NCI-H345 (cell line): ENCODE measurements at places on chromosomes 1 and 21.

- no peak for DNase-seq
Measured at GRCh38 chr1:91651661-91652071, 151.0 kb downstream of the CDC7 start.

- no peak for DNase-seq
Measured at GRCh38 chr1:162240577-162240976, 136.1 kb downstream of the SPATA46 start.

- no peak for DNase-seq
Measured at GRCh38 chr21:34670220-34670961, 1.6 kb downstream of the CLIC6 start.

- DNase-seq = no peak
Measured at GRCh38 chr1:168477792-168478191, 66.0 kb downstream of the XCL2 start.

- no peak for DNase-seq
Measured at GRCh38 chr1:236156512-236157208, 14.3 kb downstream of the GPR137B start.

GRCh38 chr1:78902641-78903040, 103.9 kb downstream of the ADGRL4 start:
- no peak for DNase-seq

DNA sequence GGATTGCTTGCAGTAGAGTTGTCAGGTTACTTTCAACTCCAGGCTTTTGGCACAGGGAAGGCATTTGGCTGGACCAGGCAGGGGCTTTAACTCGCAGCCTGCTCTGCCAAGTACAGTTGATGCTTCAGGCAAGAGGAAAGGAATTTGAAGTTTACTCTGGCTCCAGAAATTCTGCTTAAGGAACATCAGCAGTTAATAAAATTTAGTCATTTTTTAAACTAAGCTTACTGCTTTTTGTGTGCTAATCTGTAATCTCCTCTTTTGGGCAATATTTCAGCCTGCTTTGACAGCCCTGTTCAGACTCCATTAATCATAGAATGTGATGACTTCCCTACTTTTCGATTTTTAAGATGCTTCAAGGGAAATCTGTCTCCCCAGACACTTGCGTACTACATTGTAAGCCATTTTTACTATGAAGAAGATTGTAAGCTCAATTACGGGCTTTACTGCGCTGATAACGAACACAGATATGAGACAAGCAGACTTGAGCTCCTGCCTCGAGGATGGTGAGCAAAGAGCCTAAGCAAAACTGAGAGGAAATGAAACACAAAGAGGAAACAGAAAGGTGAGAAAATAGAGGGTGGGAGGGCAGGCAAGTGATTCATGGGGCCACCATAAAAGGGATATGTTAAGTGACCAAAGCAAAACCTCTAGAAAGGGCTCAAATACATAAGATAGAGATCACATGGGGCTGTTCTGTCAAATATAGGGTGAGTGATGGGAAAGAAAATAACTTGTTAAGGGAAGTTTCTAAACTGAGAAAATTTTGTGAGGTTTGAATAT, 76.6 kb upstream of the VAV3 start:
- no peak for DNase-seq

DNA sequence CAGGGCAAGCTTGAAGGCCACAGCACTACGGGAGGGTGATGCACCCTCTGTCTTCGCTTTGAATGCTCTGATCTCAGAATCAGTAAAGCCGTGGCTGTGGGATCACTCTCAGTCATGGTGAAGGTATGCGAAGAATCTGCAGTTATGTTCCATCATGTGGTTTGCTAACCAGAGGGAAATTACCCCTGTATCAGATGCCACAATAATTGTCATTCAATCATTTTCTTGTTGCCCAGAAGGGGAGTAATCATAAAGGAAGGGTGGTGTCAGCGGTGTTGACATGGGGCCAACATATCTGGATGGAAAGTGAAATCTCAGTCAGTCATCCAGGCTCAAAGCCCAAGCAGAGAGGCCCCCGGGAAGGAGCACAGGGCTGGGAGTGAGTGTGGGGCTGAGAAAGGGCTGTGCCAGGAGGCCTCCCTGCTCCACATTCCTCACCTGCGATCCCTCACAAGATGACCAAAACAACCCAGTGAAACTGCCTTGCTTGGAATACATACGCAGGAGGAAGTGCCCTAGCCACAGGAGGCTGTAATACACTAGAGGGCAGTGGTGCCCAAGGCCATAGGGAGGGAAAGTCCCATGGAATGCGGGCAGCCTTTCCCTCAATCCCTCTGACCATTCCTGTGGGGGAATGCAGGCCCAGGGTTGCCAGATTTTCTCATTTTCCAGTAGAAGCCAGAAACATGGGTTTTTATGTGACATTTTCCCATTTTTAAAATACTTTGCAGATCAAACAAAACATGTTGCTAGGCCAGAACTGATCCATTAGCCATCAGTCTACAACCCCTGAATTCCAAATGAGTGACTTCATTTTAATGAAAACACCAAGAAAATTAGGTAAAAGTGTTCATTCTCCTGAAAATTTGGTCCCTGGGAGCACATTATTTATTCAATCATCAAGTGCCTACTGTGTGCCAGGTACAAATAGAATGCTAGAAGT, 95.7 kb upstream of the VANGL1 start:
- DNase-seq = peak; percentile 3

GRCh38 chr1:174276087-174276486, 116.8 kb downstream of the RABGAP1L start:
- no peak for DNase-seq

- DNase-seq = no peak
Measured at GRCh38 chr1:52268372-52268771, 97.6 kb downstream of the CC2D1B start.

DNA sequence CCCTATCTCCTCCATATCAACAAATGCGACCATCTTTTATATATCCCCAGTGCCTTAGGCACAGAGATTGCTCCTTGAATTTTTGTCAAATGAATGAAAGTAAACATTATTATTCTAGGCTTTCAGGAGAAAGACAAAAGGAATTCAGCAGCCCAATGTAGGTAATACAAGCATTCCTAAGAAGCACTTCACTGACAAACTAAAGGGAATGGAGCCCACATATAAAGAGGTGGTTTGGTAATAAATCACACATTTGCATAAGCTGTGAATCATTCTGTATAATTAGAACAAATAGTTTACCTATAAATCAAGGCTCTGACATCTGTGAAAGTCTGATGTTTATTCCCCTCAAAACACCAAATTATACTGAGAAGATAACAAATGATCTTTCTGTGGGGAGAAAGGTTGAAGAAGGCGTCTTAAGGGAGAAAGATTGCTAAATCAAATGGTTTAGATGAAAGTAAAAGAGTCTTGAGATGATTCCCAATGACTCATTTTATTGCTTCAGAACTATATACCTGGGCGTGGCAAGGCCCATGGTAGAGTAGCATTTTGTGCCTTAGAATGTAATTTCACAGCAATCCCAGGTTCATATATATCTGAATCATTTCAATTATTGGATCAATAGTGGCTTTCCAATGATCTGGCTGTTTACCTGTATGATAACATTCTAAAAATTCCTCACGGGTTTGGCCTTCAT, 558.1 kb downstream of the AGBL4 start:
- DNase-seq = no peak

DNA sequence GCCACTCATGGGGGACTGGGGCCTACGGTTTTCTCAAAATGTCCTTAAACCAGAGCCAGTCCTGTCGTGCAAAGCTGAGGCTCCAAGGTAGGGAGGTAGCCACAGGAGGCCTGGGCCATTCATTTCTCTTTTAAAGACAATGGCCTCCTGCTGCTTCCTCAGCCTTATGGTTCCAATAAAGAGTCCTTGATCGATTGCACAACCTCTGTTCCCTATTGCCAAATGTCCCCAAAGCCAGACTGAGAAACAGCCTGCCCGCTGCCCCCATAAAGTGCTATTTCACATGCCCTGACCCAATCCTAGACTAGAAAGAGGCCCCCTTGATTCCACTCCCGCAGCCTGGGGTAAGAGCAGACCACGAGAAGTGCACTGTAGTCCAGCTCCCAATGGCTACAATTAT, 166.7 kb downstream of the CLIC6 start:
- no peak for DNase-seq

GRCh38 chr1:167425482-167425881, 92.8 kb downstream of the CD247 start:
- no peak for DNase-seq

DNA sequence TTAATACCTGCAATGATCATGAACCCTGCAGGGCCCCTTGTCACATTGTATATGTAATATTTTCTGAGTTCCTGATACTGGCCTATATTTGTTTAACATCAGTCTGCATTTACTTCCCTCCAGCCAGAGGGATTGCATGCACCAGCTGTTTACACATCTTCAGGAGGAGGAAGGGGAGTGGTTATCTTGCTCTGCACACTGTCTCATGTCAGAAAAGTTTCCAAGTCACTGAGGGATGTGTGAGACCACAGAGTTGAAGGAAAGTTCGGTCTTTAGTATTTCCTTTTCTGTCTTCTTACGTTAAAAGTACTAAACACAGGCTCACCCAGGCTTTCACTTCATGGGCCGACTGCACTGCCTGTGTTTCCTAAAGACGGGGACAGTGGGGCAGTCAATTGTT, 574.1 kb downstream of the LMO4 start:
- no peak for DNase-seq

DNA sequence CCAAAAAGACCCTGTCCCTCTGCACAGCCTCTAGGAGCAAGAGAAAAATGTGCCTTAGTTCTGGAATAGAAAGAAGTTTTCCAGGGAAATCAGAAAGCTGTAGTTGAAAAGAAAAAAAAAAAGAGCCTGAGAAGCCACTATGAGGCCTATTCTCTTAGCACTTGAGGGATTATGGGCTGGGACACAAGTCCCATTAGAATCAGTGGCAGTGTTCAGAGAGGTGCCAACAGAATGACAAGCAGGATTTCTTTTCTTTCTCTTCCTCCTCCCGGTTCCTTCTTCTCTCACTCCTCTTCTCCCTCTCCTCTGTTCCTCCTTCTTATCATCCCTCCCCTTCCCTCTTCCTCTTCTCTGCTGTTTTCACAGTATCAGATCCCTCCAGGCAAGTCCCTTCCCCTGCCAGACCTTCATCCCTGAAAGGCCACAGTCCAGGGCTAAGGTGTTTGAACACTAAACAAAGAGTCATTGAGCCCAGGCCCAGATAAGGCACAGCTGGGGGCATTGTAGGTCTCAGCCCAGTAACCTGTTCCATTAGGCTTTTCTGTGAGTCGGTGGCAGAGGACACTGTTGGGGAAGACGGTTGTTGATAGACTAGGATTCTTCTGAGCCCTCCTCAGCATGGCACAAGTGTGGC, 64.7 kb upstream of the LPGAT1 start:
- no peak for DNase-seq

GRCh38 chr1:4771267-4771666, 116.9 kb downstream of the AJAP1 start:
- DNase-seq = no peak

- DNase-seq = peak; percentile 50
Measured at GRCh38 chr1:58157256-58157655, 389.3 kb downstream of the OMA1 start.

DNA sequence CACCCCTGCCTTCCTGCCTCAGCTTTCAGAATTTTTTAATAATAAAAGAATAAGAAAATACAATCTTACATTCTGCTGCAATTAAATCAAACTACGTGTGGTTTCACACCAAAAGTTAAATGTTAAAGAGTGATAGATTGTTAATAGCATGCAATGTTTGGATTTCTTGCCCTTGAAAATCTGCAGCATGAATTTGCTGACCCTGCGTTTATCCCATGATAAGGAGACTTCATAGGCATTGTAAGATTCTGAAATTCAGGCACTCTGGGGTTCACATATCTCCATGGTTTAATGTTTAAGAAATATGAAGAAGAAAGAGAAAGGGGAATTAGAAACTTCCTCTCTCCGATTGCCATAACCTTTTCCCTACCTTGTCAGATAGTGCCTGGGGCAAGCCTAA, 1616.2 kb upstream of the B3GALT2 start:
- no peak for DNase-seq

DNA sequence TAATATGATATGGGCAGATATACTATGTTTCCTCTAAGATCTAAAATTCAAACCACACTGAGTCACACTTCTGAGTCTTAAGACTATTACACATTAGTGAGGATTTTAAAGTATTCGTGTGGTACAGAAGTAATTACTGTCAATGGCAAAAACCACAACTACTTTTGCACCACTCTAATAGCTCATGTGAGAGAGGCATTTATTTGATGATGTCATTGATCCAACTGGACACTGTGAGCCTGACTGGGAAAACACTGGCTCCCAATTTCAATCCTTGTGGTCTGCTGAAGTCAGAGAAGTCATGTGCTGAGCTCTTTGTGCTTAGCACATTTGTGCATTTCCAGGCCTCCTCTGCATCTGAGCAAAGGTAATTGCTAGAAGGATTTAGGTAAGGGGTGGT, 377.8 kb downstream of the USH2A start:
- no peak for DNase-seq

DNA sequence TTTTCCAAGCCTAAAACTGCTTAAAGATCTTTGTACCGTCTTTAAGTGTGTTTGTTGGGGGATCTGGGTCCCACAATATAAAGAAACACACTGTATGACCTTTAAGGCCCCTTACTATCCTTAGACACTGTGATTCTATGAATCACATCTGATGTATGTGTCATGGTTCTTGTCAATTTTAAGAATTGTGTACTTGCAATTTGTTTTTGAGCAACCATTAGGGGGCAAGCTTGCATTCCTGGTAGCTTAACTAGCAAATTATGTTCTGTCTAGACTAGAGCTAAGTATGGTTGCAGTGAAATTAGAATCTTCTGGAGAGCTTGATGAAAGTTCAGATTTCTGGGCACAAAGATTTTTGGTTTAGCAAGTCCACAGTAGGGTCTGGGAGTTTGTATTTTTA, 219.5 kb downstream of the TPR start:
- DNase-seq = peak; percentile 17

GRCh38 chr1:3906672-3907020, 6.6 kb upstream of the C1orf174 start:
- DNase-seq = no peak

- DNase-seq = no peak
Measured at GRCh38 chr1:32801096-32801715, 16.0 kb downstream of the YARS1 start.

DNA sequence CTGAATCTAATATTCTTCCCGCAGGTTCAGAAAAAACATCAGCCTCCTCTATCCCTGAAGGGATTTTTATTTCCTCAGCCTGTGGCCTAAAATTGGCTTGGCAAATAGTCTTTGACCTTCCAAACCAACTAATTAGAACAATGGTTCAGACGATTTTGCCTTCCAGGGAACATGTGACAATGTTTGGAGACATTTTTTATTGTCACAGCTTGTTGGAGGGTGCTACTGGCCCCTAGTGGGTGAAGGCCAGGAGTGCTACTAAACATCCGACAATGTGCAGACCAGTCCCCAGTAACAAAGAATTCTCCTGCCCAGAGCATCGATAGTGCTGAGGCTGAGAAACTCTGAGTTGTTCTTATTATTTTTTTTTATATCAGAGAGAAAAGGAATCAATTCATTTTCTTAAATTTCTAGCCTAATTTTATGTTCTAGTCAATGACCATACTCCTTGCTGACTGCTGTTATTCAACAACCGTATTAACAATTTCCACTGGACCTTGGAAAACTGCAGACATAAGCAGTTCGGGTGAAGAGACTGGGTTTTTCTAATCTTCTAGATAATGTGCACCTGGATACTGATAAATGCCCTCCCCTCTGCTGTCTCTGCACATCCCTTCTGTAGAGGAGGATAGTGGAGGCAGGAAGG, 280.7 kb downstream of the LMX1A start:
- DNase-seq = peak; percentile 58
